ENCODE measurements at places on chromosomes 7 and 10. TPM values are rescaled to one million over a fixed set of nuclear protein-coding genes. Genes with fewer than 3 reads are reported as not detected.

The NPC1L1 gene
- total RNA-seq, result not detected

DNA sequence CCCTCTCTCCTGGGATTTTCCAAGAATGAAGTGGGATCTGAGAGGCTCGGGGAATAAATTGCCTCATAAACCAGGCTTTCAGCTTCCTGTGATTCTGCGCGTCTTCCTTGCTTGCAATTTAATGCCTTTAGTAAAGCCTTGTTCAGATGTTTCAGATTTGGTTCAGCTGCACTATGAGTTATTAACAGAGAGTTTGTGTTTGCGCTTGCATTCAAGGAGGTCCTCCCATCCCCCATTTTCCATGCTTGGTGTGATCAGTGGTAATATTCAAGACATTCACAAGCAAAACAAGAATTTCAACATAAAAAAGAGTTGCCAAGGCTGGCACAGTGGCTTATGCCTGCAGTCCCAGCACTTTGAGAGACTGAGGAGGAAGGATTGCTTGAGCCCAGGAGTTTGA is 1068.9 kb downstream of the TYW1 start:
- DNase-seq, result no peak
- no peak overlapping the region for H3K4me3 ChIP-seq
- no peaks in the 10 kb centered on the region for H3K36me3 ChIP-seq
- H3K27me3 ChIP-seq, result no peaks in the 10 kb centered on the region
- H3K27ac ChIP-seq, result no peak overlapping the region

The PON1 gene
- total RNA-seq, result not detected

- H3K27ac ChIP-seq, result no peak overlapping the region
- H3K27me3 ChIP-seq, result no peaks in the 10 kb centered on the region
- no peaks in the 10 kb centered on the region for H3K36me3 ChIP-seq
- no peak overlapping the region for H3K4me3 ChIP-seq
- peaks cover 58% of the 10 kb centered on the region for H3K4me1 ChIP-seq
- DNase-seq, result peak; percentile 86
Measured at GRCh38 chr10:118590334-118590733, 5.1 kb downstream of the PRLHR start.

DNA sequence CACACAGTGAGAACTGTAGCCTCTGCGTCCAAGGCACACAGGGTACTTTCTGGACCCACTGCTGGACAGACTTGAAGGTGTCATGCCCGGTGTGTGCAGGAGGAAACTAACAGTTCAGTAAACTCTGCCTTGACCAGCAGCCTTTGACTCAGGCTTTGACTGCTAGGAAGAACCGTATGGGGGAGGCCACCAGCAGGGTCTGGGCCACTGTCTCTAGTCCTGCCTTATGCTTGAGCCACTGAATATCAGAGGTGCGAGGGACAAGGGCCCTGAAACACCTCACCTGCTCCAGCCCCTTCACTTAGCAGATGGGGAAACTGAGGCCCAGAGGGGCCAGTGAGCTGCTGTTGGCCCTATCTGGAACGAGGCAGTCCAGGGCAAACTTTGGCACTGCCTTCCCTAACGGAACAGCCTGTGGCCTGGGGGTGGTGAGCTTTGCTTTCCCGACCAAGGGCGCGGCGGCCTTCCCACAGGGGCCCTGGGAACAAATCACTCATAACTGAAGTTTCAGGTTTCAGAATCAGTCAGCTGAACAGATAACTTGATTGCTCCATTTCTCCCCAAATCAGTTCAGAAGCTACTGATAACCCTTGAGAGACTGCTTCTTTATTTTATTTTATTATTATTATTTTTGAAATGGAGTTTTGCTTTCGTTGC is 130.0 kb downstream of the FAM53B start:
- H3K4me1 ChIP-seq, result no peaks in the 10 kb centered on the region
- H3K27ac ChIP-seq, result no peak overlapping the region
- no peak overlapping the region for H3K4me3 ChIP-seq
- no peaks in the 10 kb centered on the region for H3K27me3 ChIP-seq

DNA sequence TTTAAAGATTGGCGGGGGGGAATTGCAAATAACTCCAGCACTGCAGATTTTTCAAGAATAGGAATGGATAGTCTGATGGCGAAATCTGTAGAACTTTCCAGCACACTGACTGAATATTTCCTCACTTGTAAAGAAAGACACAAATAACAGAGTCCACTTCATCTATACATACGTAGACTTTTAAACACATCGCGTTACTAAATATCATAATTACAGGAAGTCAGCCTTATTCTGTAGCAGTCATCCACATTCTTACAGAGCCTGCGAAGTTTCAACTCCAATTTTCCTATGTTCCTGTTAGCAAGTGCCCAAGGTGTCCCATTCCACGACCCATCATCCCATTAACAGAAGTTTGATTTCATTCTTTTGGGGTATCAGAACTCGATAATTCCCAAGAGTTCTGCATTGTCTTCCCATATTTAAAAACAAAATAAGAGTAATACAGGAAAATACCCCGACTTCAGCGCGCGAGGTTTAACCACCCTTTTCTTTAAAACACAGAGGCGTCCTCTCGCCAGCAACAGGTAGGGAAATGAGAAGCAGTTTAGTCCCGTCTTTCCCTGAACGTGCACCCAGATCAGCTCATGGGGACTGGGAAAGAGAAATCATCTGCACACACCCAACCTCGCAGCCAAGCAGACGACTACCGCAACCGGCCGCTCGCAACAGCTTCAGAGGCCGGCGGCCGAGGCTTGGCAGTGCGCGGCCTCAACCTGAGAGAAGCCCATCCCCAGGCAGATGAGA is 880 bp downstream of the HERC4 start:
- DNase-seq, result no peak
- no peaks in the 10 kb centered on the region for H3K36me3 ChIP-seq
- H3K27ac ChIP-seq, result peak overlapping the region; percentile 99
- H3K27me3 ChIP-seq, result no peaks in the 10 kb centered on the region
- H3K4me3 ChIP-seq, result peak overlapping the region; percentile 99
- peaks cover 35% of the 10 kb centered on the region for H3K4me1 ChIP-seq

DNA sequence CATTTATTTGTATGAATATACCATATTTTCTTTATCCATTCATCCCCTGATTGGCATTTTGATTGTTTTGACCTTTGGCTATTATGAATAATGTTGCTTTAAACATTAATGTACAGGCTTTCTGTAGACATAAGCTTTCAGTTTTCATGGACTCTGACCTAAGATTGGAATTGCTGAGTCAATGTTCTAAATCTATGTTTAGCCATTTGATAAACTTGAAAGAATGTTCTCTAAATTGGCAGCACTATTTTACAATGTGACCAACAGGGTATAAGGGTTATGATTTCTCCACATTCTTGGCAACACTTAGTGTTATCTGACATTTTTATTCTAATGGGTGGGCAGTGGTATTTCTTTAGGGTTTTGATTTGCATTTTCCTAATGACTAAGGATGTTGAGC is 229.7 kb upstream of the ETV1 start:
- H3K27ac ChIP-seq, result no peak overlapping the region
- H3K27me3 ChIP-seq, result no peaks in the 10 kb centered on the region
- no peak overlapping the region for H3K4me3 ChIP-seq
- no peaks in the 10 kb centered on the region for H3K4me1 ChIP-seq

DNA sequence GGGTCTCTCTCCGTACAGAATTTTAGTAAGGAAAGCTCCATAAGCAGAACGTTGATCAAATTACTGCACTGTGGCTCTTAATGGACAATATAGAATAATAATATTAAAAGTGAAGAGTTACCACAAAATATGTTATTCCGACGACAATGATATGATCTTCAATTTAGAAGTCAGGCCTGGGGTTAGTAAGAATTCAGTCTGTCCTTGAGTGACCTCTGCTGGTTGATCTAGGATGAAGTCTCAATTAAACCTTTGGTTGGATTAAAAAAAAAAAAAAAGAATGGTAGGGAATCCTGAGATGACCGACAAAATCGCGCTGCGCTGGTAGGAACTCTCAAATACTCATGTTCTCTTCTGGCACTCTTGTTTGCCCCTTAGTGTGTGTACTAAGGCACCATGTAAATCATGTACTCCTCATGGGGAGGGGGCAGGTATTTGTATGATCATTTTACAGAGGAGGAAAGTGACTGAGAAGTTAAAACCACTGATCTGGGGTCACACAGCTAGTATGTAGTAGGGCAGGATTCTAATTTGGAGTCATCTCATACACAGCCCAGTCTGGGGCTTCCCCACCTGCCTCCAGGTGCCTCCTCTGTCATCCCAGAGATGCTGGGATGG is 161.3 kb upstream of the NPVF start:
- no peaks in the 10 kb centered on the region for H3K36me3 ChIP-seq
- H3K27me3 ChIP-seq, result no peaks in the 10 kb centered on the region
- peaks cover 48% of the 10 kb centered on the region for H3K4me1 ChIP-seq
- H3K27ac ChIP-seq, result no peak overlapping the region

Data from body of pancreas (tissue), 4 donors.